GDM1 (cell line): ENCODE measurements at places on chromosomes 1 and 21.

DNA sequence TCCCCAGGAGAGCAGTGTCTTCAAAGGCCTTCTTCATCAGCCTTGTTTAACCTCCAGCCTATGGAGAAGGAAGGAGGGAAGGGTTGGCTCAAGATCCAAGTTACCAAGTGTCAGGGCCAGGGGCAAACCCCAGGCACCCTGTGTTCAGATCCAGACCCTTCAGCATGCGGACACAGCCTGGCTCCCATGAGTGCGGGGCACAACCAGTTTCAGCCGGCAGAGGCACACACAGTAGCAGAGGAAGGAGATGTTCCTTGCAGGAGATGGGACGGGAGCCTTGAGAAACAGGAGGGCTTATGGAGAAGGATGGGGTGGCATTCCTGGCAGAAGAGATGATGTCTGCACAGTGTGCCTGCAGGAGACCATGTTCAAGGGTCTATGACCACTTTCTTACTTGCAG is 161.7 kb upstream of the EDN2 start:
- DNase-seq, result no peak

- DNase-seq, result no peak
These were observed 95.9 kb downstream of the CAMTA1 start for GRCh38 chr1:6880951-6881690.

DNA sequence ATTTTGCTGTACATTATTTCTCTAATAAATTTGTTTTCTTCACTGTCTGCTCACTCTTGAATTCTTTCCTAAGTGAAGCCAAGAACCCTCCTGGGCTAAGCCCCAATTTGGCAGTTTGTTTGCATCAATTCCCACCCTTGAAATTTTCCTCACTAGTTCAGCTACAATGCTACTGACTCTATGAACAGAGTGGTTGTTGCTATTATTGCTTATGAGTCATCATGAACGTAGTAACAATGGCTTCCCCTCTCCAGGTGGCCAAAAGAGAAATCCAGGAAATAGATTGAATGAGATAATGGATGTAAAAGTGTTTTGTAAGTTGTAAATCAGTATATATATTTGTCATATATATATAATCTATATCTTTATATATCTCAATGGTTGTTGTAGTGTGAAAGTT is 193.0 kb downstream of the URB2 start:
- no peak for DNase-seq

DNA sequence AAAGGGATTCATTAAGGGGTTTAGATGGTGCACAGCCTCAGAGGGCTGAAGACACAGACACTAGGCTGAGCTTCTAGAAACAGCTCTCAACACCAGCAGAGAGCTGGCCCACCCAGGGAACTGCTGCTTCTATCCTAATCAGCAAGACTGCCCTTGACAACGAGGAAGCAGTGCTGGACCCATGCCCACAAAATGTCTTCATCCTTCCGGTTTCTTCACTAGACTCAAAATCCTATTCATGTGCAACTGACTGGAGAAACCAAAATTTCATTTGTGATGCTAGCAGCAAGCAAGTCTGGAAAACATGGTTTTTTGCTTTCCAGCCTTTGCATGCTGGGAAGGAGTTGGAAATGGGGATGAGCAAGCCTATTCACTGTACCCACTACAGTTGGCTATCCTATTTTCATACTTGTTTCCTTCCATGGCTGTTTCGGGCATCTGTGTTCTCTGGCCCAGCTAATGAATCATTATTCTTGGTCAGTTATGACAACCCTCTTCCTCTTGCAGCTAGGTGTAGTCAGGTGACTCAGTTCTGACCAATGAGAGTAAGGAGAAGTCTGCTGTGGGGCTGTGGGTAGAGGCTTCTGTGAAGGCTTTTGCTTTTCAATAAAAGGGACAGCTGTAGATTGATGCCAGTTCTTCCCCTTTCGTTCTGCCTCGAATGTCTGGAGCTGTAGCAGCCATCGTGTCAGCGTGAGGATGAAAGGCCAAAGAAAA is 14.6 kb upstream of the TMEM61 start:
- DNase-seq, result no peak

GRCh38 chr1:198726455-198726854 is 87.6 kb downstream of the PTPRC start:
- DNase-seq, result no peak

GRCh38 chr1:101145449-101145820 is 91.4 kb upstream of the S1PR1 start:
- DNase-seq, result no peak

- DNase-seq, result no peak
These were observed 57.5 kb upstream of the IL12RB2 start for GRCh38 chr1:67250051-67250653.

DNA sequence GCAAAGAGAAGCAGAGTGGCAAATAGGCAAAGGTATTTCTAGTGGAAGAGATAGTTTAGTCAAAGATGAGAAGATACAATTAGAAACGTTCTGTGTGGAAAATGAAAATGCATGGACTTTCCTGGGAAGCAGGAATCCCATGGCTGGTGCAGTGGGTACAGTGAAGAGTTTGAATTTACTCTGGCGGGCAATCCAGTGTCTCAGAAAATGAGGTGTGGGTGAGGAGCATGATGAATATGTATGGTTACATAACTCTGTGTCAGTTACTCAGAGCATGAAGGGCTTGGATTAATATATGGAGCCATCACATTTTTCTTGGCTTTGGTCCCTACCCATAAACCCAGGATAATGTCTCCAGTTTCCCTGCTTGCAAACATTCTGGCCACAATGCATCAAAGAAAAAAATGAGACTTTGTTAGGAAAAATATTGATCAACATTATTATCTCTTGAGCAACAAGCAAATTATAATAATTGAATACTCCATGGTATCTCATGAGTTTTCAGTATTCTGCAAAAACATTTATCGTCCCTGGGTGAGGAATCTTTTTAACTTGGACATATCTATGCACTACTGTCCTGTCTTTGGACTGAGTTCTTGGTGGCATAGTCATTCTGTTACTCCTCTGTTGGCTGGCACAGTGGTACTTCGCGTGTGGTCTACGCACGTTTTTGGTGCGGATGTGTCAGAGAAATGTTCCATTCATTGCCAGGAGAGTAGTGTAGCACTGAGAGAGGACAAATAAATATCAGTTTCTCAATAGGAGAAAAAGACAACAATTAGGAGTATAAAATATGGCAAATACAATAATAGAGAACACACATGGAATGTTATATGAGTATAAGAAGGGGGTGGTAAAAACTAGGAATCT is 173.7 kb upstream of the C1orf105 start:
- DNase-seq, result no peak

- DNase-seq, result no peak
These were observed 6.3 kb upstream of the ACBD6 start for GRCh38 chr1:180508725-180509097.

DNA sequence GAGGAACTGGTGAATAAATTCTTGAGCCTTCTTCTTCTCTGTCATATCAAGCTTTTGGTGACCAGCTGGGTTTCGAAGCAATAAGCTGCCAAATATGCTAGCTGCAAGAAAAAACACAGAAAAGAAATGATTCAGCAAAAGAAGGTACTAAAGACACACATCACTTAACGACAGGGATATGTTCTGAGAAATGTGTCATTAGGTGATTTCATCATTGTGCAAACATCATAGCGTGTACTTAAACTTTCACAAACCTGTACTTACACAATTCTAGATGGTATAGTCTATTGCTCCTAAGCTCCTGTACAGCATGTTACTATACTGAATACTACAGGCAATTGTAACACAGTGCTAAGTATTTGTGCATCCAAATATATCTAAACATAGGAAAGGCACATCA is 2.9 kb upstream of the MTF1 start:
- no peak for DNase-seq

GRCh38 chr1:50966991-50967390 is 3.1 kb upstream of the CDKN2C start:
- no peak for DNase-seq

- no peak for DNase-seq
These were observed 13.2 kb downstream of the AMPD2 start for GRCh38 chr1:109632671-109633346.

- DNase-seq, result no peak
These were observed 1.2 kb upstream of the ADAM15 start for GRCh38 chr1:155049651-155050559.

DNA sequence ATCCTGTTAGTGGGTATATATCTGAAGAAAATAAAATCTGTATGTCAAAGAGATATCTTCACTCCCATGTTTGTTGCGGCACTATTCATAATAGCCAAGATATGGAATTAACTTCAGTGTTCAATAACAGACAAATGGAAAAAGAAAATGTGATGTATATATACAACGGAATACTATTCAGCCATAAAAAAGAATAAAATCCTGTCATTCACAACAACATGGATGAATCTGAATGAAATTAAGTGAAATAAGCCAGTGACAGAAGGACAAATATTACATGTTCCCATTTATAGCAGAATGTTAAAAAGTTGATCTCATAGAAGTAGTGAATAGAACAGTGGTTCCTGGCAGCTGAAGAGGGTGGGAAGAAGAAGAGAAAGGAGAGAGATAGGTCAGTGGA is 239.1 kb upstream of the RUNX1 start:
- no peak for DNase-seq

DNA sequence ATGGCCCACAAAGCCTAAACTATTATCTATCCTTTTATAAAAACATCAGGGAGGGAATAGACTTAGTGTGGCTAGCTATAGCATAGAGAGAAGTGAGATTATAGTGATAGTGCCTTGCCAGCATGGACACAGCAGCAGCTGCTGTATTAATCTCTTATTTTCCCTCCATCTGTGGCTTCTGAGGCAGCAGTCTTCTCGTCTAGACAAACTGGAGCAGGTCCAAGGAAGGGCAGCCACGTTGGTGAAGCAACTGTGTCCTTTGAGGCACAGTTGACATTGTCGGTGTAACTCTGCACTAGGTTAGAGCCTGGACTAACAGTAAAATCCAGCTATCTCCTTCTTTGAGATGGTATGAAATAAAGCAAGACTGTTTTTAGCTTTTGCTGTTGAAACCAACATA is 131.3 kb downstream of the CACHD1 start:
- no peak for DNase-seq

- no peak for DNase-seq
These were observed 72.4 kb upstream of the IFNAR2 start for GRCh38 chr21:33157303-33157702.

- DNase-seq, result no peak
These were observed 35.2 kb downstream of the RRP1 start for GRCh38 chr21:43824333-43825241.

DNA sequence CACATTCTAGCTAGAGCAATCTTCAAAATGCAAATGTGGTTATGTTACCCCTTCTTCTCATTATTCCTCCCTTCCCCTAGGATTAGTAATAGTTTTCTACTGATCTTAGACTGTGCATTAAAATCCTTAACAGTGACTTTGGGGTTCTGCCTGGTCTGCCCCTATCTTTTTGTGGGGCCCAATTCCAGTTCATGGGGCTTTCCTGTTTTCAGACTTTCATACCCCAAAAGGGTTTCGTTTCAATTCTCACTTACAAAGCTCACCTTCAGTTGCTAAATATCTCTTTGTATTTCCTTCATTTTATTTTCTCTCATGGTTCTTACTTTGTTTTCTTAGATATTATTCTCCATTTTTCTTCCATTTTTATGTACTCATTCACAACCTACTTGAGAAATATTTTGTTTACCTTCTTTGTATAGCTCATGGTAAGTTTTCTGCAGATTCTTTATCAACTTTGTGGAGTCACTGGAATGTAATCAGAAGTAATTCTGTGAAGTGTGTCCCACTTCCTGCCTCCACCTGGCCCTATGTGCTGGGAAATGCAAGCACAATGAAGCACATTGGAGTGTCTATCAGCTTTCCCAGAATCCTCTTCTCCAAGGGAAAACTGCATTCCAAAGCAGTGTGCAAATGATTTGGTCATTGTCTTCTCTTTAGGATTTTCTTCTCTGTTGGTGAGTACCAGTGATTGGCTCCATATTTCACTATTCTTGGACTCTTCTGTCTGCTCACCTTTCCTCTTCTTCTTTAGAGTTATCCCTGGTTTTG is 350.2 kb downstream of the ZNF326 start:
- no peak for DNase-seq

- no peak for DNase-seq
These were observed 100.0 kb upstream of the EDEM3 start for GRCh38 chr1:184854496-184855140.

DNA sequence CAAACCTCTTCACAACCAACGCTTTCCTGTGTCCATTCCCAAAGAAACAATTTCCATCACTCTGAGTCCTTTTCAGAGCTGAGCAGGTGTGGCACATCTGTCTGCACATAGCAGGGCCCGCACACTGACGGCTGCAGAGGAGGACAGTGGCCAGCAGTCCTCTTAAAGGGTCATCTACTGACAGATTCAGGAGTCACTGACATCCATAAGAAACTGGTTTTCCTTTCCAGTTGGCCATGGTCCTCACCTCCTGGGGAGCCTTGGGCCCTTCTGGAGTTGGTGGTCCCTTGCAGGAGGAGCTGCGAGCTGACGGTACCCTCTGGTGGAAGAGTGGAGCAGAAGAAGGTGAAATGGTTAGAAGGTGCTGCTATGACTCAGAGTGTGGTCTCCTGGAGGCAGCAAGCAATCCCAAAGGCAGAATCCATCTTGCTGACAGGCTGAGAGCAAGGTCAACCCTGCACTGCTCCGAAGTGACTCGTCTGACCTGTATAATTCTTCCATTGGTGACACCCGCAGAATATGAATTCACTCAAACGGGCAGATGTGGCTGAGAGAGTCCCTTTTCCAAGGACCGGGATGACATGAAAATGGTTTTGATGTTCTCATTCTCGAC is 278.5 kb upstream of the C1orf174 start:
- no peak for DNase-seq

GRCh38 chr21:26212220-26212619 is 41.6 kb upstream of the APP start:
- no peak for DNase-seq

- no peak for DNase-seq
These were observed 180.8 kb downstream of the BRINP2 start for GRCh38 chr1:177351361-177352108.

DNA sequence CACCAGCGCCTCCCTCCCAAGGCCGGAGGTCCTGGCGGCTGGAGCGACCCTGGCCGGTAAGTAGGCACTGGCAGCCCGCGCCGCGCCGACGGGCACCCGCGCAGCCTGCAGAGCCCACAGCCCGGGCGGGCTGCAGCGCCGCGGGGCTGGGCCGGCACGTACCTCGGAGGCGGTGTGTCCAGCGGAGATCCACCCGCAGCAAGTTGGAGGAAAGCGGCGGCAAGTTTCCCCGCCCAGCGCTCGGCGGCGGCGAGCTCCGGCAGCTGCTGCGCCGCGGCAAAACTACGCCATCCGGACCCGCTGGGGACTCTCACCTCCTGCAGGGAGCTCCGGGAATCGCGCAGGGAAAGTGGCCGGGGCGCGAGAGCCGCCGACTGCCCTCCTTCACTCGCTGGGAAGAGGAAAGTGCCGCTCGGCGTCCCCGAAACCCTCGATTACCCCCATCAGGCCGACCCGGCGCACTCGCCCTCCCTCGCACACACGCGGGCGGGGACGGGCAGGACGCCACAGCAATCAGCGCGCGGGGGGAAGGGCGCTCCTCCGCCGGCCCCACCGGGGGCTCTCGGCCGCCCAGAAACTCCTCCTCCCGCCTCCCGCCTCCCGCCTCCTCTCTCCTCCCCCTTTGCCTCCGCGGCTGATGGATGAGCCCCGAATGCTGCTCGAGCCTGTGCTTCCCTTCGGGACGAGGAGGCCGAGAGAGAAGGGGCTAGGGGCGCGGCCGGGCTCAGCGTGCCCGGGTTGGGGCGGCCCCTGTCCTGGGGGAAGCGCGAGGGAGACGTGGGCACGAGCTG is at the start of gene TGFBR3:
TGFBR3 (minus strand) TSS at position 436 of the 791 bp plus-strand sequence. CDS start 24,620 bp downstream, outside the sequence.
- DNase-seq, result no peak
